Breast epithelium (tissue), 4 donors: ENCODE measurements at places on chromosomes 1 and 21. TPM values are rescaled to one million over a fixed set of nuclear protein-coding genes. Genes with fewer than 3 reads are reported as not detected.

GJA9 gene
- not detected for total RNA-seq

GRCh38 chr1:79613046-79613445 is 606.5 kb upstream of the ADGRL4 start:
- H3K4me1 ChIP-seq: no peaks in the 10 kb centered on the region
- no peaks in the 10 kb centered on the region for H3K27me3 ChIP-seq
- H3K27ac ChIP-seq: no peak overlapping the region
- H3K4me3 ChIP-seq: no peak overlapping the region
- DNase-seq: no peak
- no peaks in the 10 kb centered on the region for H3K36me3 ChIP-seq

DNA sequence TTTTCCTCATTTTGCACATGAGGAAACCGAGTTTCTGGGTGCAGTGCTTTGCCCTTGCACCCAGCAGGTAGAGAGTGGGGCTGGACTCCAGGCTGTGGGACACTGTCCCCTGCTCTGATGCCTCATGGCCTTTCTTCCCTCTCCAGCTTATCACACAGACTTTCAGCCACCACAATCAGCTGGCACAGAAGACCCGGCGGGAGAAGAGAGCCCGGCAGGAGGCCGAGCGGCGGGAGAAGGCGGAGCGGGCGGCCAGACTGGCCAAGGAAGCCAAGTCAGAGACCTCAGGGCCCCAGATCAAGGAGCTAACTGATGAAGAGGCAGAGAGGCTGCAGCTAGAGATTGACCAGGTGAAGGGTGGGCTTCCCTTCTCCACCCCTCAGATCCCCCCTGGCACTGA is 19.0 kb downstream of the KDF1 start:
- no peaks in the 10 kb centered on the region for H3K27me3 ChIP-seq
- no peaks in the 10 kb centered on the region for H3K4me1 ChIP-seq
- no peak overlapping the region for H3K27ac ChIP-seq
- H3K36me3 ChIP-seq: peaks cover 11% of the 10 kb centered on the region

GRCh38 chr1:180281490-180281889 is 51.4 kb downstream of the LHX4 start:
- no peak overlapping the region for H3K4me3 ChIP-seq
- no peaks in the 10 kb centered on the region for H3K36me3 ChIP-seq
- H3K4me1 ChIP-seq: no peaks in the 10 kb centered on the region
- no peaks in the 10 kb centered on the region for H3K27me3 ChIP-seq
- no peak overlapping the region for H3K27ac ChIP-seq
- no peak for DNase-seq

GRCh38 chr1:237386362-237387143 is 344.6 kb downstream of the RYR2 start:
- no peaks in the 10 kb centered on the region for H3K4me1 ChIP-seq
- H3K27me3 ChIP-seq: peaks cover 5% of the 10 kb centered on the region
- H3K27ac ChIP-seq: no peak overlapping the region
- H3K4me3 ChIP-seq: no peak overlapping the region

- DNase-seq: peak; percentile 51
- no peaks in the 10 kb centered on the region for H3K27me3 ChIP-seq
- no peaks in the 10 kb centered on the region for H3K4me1 ChIP-seq
- H3K4me3 ChIP-seq: peak within 1 kb of the TSS; percentile 72
Observed at GRCh38 chr1:183804916-183805841, at the start of gene RGL1. RGL1 (plus strand) TSS chr1:183805120; CDS start chr1:183805298, 178 bp downstream.

OR6K3 gene
- not detected for total RNA-seq

TCEANC2 gene
- total RNA-seq: 6.1 TPM

- no peaks in the 10 kb centered on the region for H3K36me3 ChIP-seq
- H3K27ac ChIP-seq: peak overlapping the region; percentile 87
- no peak for DNase-seq
- H3K4me3 ChIP-seq: peak overlapping the region; percentile 68
- H3K4me1 ChIP-seq: no peaks in the 10 kb centered on the region
- no peaks in the 10 kb centered on the region for H3K27me3 ChIP-seq
Observed at GRCh38 chr21:37220433-37220980, 46.6 kb downstream of the VPS26C start.

DNA sequence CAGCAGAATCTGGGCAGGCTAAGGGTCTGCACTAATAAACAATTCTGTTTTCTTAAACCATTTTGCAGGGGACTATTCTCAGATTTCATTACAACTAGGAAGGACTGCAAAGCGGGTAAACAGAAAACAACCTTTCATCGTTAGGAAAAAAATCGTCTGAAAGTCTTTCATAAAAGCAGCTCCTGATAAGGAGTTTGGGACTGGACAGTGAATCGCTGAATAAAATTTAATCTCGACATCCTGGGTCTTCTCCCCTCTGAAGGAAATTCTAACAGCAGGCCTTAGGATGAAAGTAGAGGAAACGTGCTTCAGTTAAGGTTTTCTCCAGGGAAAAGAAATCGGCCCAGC is 471 bp upstream of the MTF2 start:
- H3K4me3 ChIP-seq: peak overlapping the region; percentile 92
- no peaks in the 10 kb centered on the region for H3K27me3 ChIP-seq
- DNase-seq: no peak

KIRREL1 gene
- total RNA-seq: 55.5 TPM

G0S2 gene
- 636 TPM for total RNA-seq

GRCh38 chr1:9731561-9731960 is 80.0 kb downstream of the PIK3CD start:
- H3K4me1 ChIP-seq: no peaks in the 10 kb centered on the region
- H3K4me3 ChIP-seq: no peak overlapping the region
- H3K27me3 ChIP-seq: no peaks in the 10 kb centered on the region
- H3K27ac ChIP-seq: no peak overlapping the region
- peaks cover 21% of the 10 kb centered on the region for H3K36me3 ChIP-seq
- no peak for DNase-seq

DNA sequence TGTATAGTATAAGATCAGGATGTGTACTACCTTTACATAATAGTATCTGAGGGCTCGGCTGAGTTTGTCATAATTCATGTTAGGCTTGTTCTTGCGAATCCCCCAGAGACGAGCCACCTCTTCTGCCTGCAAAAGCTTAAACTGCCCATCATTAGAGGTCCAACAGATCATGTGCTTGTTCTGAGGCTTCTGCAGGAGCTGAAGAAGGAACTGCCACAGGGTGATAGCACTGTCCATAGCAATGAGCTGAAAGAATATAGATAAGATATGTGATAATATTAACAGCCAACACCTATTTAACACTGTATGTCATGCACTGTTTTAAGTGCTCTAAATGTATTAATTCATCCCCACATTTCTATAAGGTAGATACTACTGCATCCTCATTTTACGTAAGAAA is 8.2 kb downstream of the ELK4 start:
- H3K36me3 ChIP-seq: peaks cover 4% of the 10 kb centered on the region
- H3K4me1 ChIP-seq: no peaks in the 10 kb centered on the region
- H3K27ac ChIP-seq: no peak overlapping the region
- no peak for DNase-seq
- H3K27me3 ChIP-seq: no peaks in the 10 kb centered on the region
- no peak overlapping the region for H3K4me3 ChIP-seq

DNA sequence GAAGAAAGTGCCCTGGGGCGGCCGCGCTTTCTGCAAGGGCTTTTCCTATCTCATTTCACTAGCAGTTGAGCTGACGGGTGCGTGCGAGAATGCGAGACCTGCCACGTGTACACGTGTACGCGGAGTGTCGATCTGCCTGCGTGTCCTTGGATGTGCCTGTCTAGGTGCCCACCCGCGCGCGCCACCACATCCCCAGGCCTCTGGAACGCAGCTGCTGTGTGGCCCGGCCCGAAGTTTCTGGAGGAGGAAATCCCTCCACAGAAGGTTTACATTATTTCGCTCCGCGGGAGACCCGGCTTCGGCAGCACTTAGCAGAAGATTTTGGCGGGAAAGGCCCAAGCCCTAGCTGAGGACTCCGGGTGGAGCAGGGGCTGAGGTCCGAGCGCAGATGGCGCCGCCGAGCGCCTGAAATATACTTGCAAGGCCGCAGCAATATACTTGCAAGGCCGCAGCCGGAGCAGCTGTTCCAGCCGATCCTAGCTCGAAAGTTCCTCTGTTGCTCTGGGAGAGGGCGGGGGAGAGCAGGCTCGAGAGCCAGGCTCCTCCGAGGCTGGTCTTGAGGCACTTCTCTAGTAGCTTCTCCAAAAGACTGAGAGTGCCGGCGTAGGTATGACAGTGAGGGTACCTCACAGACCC is 3.9 kb downstream of the TBX15 start:
- no peak for DNase-seq
- H3K27me3 ChIP-seq: peaks cover 84% of the 10 kb centered on the region
- no peaks in the 10 kb centered on the region for H3K36me3 ChIP-seq
- H3K27ac ChIP-seq: peak overlapping the region; percentile 14
- peaks cover 6% of the 10 kb centered on the region for H3K4me1 ChIP-seq

SELP gene
- 5.4 TPM for total RNA-seq

- no peak overlapping the region for H3K27ac ChIP-seq
- H3K4me3 ChIP-seq: no peak overlapping the region
- no peaks in the 10 kb centered on the region for H3K27me3 ChIP-seq
- no peaks in the 10 kb centered on the region for H3K4me1 ChIP-seq
Observed at GRCh38 chr1:182182311-182182710, 120.8 kb upstream of the ZNF648 start.
